ENCODE measurements at places on chromosomes 13 and 19.
A peak's percentile ranks its signal among the peaks of the same experiment; 100 is the strongest.

DNA sequence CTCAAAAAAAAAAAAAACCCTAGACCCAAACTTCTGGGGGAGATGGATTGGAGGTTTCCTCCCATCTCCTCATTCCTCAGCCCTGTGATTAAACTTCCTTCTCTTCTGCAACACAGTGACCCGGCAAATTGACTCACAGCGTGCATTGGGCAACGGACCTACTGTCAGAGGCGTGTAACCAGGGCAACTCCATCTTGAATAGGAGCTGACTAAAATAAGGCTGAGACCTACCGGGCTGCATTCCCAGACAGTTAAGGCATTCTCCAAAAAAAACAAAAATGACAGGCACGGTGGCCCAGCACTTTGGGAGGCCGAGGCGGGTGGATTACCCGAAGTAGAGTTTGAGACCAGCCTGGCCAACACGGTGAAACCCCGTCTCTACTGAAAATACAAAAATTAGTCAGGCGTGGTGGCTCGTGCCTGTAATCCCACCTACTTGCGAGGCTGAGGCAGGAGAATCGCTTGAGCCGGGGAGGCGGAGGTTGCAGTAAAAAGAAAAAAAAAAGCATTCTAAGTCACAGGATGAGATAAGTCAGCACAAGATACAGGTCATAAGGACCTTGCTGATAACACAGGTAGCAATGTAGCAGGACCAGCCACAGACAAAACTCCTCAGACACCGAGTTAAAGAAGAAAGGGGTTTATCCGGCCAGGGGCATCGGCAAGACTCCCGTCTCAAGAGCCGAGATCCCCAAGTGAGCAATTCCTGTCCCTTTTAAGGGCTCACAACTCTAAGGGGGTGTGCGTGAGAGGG lies 5.4 kb upstream of the NLRP7 start:
- DNase-seq = no peak

- peak; percentile 86 for DNase-seq
Observed at GRCh38 chr13:46803586-46803985, 6.6 kb upstream of the ESD start.

DNA sequence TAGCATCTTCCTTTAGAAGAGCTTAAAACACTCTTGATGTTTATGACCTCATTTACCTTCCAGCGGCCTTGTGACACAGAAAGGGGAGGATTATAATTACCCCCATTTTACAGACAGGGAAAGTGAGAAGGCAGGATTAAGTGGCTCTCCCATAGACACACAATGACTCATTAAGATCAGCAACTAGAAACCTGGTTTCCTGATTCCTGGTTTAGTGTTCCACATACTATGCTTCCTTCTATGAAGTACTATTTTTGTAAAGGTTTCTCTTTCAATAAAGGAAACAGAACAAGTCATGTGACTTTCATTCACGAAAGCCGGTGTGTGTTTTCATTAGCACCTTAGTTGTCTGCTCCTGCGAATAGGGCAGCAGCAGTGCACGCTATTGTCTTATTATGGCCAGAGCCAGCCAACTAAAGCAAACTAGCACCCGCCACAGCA lies 8.3 kb downstream of the IRS2 start:
- DNase-seq = peak; percentile 44

DNA sequence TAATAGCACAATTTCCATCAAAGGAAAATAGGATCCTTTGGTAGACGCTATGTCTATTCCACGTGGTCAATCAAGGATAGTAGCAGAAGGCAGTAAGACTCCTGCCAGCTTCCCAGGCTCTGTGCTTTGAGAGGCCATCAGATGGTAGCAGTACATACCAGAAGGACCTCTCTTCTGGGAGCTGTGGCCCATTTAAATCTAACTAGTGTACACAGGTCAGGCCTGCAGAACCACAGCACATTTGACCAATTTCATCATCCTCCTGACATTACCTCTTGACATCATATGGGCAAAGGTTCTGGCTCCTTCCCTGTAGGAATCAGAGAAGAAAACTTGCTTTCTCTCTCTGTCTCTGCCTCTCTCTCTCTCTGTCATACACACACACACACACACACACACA lies 229.6 kb upstream of the HTR2A start:
- DNase-seq = peak; percentile 44

DNA sequence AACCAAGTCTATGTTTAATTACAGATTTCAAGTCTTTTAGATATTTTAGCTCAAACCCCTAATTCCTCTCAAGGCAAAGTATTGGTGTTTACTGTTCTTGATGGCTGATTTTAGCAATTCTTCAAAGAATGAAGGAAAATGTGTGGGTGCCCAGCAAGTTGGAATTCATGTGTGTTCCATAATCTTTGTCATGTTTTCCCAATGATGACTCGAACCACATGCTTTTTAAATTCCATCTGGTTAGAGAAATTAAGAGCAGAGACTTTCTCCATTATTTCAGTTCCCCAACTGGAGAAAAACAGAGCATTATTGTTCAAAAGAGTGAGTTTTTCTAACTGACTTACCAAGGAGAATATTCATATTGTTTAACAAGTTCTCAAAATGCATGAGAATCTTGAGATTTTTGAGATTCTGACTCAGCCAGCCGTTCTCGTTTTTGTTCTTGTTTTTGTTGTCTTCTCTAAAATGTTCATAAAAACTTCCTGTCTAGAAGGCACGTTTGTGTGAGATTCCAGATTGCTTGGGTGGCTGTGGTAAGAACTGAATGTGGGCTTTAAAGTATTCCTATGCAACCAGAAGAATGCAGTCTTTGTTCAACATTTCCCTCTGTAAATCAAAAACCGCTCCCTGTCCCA lies 404.7 kb downstream of the IRS2 start:
- DNase-seq = peak; percentile 57

DNA sequence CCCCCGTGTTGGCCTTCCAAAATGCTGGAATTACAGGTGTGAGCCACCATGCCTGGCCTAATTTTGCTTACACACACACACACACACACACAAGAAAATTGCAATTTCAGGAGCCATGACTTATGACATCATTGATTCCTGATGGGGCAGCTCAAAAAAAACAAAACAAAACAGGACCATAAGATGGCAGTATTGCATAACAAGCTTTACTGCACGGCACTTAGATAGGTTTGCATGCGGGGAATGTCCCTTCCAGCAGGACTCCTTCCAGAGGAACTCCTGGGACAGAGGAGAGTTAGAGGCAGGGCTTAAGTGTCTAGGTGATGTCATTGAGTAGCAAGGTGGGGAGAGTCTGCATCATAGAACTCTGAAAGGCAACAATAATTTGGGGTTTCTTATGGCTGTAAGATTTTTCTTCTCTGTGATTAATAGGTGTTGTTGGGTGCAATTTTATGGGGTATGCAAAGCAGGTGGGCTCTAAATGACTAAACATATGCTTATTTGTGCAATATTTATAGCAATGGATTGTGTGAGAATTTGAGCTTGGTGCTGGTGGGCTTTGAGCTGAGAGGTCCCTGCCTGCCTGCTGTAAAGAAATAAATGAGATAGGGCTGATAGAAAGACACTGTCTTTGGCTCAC lies 9.0 kb upstream of the ACSBG2 start:
- DNase-seq = peak; percentile 30

- peak; percentile 81 for DNase-seq
Observed at GRCh38 chr13:26051657-26052311, at the start of gene SHISA2. Gene SHISA2, minus strand, starts transcription at chr13:26052016. Its CDS starts 1,041 bp downstream, at chr13:26050975.

- no peak for DNase-seq
Observed at GRCh38 chr19:1863328-1863637, at the start of gene KLF16. Gene KLF16, minus strand, starts transcription at chr19:1863579. Its CDS starts 82 bp downstream, at chr19:1863497.

- no peak for DNase-seq
Observed at GRCh38 chr19:38163419-38164290, 60.4 kb downstream of the DPF1 start.

DNA sequence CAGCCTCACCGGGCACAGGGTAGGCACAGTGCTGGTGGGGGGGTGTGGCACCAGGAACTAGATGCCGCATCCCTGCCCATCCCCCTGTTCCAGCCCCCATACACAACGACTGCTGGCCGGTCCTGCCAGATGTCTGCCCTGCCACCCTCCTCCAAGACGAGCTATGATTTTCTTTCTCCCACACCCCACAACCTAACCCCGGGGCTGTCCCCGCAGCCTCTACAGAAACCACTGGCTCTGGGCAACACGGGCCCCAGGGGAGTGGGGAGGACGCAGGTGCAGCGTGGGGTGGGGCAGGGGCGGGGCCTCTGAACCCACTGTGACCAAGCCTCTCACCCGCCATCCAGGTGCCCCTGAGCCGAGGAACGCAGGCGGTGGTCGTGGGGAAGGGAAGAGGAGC lies 15.5 kb downstream of the PGLS start:
- DNase-seq = no peak

DNA sequence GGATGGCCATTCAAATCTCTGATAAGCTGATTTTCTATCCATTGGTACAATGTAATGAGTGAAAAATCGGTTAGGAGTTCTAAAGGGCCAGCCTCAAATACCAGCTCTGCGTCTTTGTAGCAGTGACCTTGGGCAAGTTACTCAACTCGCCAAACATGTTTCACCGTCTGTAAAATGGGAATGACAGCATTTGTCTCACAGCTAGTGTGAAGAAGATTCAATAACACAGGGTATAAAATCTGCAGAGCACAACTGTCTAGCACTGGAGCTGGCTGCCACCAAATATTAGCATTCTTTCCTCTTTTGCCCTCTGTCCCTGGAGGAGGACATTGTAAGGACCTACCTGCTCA lies 22.1 kb upstream of the SERP2 start:
- no peak for DNase-seq

GRCh38 chr13:75870397-75870903 lies 234.3 kb downstream of the LMO7 start:
- DNase-seq = peak; percentile 53

DNA sequence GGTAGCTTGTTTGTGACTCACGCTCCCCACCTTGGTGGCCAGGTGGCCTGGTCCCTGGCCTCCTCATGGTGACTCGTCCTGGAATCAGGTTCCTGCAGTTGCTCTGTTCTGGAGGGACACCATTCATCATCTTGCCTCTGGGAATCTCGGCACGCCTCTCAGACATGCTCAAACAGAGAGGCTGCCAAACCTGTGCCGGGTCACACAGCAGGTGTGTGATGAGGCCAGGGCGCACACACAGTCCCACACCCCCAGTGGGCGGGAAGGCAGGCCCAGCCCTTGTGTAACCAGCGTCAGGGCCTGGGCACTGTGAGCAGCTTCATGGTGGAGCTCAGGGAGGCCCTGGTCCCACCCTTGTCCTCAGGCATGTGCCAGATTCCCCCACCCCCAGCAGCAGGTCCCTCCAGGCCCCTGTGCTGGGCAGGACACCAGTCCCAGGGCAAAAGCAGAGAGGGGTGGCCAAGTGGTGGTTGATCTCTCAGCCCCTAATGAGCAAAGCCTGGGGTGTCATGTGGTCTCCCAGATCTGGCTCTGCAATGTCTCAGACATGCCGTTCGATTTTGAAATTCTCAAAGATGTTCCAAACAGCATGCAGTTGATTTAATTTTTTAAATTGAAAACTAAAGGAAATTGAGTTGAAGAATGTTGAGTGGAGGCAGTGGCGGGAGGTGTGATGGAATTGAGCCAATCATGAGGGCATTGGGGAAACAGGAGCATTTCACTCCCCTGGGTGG lies 12.1 kb downstream of the CEBPA start:
- no peak for DNase-seq

- DNase-seq = peak; percentile 56
Observed at GRCh38 chr19:47143322-47144073, 12.9 kb downstream of the SAE1 start.

- DNase-seq = no peak
Observed at GRCh38 chr19:29448046-29448445, 77.7 kb upstream of the VSTM2B start.

DNA sequence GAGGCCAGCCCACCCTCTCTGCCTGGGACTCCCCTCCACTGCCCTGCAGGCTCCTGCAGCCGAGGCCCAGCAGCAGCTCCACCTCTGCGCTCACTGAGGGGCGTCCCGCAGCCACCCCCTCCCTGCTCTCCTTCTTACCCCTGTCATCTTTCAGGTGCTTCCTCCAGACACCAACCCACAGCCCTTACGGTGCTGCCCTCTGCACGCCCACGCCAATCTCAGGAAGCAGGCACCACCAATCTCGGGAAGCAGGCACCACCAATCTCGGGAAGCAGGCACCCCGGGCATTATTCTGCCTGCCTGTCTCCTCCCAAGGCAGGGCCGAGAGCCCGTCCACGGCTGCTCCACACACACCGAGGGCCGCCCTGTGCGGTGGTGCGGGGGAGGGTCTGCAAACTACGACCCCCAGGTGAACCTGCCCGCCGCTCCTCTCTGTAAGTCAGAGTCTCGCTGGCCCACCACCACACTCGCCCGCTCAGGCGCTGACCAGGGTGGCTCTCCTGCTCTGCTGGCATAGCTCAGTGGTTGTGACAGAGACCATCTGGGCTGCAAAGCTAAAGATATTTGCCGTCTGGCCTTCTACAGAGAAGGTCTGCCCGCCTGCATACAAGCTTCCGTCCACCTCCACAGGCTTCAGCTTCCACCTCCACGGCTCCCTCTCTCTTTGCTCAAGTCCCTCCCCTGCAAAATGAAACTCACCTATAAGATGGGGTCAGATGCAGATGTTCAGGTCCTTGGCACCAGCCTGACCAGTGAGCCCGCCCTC lies 2.9 kb downstream of the LSM7 start:
- DNase-seq = no peak

DNA sequence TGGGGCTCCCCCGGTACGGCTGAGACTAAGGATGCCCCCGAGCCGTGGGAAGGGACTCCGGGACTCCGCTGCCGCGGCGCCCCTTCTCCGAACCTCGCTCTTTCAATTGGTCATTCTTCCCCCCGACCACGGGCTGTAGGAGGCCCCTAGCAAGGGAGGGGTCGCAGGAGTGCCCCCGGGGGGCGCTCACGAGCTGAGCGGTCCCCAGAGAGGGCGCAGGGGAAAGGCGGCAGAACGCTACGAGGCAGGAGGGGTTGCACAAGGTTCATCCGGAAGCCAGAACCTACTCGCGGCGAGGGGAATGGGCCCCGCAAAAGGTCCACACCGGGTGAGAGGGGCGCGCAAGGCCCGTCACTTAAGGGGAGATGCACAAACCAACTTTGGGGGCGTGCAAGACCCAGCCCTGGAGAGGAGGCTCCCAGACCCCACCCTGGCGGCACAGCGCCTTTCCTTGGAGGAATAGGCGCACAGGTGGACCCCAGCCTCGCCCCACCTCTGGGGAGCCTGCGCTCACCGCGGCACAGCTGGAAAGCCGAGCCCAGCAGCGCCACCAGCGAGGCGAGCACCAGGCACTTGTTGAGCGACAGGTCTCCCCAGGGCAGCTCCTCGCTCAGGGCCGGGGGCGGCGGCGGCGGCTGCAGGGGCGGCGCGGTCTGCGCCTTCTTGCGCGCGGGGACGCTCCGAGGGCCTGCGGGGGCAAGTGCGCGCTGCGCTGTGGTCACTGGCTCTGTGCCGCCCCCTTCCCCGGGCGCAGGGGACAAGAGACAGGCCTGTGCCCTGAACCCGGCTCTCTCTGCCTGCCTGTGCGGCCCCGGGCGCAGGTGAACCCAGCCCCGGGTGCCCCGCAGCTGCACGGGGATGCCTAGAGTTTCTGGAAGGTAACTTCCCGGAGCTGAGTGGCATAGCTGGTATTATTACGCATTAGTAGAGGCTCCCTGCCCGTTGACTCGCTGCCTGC lies 2.8 kb downstream of the JSRP1 start:
- DNase-seq = no peak

GRCh38 chr13:98398581-98398980 lies 178.3 kb downstream of the STK24 start:
- DNase-seq = no peak
